NCI-H774 (cell line): ENCODE measurements at places on chromosomes 11 and 22.

DNA sequence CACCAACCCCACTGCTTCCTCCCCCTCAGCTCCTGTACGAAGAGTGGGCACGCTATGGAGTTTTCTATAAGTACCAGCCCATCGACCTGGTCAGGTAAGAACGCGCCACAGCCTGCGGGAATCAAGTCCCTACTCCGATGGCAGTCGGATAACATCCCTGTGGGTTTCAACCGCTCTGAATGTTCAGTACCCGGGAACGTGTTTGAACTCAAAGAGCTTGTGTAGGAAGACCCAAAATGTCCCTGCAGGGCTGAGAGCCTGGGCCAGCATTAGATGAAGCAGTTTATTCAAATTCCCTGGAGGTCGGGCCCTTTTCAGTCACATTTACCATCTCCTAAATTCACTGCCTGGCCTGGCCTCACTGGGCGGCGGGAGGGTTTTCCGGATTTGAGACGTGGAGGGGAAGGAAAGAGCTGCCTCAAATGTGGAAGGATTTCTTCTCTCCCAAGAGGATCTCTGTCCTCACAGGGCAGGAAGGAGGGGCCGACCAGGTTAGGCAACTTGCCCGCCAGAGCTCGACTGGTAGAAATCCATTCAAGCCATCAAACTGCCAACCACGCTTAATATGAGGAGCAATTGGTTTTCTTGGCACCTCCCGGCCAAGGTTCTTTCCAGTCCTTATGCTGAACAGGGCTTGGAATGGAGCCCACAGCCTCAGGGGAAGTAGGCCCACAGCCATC lies 46.3 kb downstream of the ANO1 start:
- no peak for DNase-seq

- no peak for DNase-seq
These were observed 1.6 kb downstream of the BRD1 start for GRCh38 chr22:49825944-49826602.

- DNase-seq, result no peak
These were observed 6.0 kb upstream of the SYT7 start for GRCh38 chr11:61586792-61587430.

- DNase-seq, result no peak
These were observed 13.2 kb downstream of the FZD4 start for GRCh38 chr11:86941871-86942599.

DNA sequence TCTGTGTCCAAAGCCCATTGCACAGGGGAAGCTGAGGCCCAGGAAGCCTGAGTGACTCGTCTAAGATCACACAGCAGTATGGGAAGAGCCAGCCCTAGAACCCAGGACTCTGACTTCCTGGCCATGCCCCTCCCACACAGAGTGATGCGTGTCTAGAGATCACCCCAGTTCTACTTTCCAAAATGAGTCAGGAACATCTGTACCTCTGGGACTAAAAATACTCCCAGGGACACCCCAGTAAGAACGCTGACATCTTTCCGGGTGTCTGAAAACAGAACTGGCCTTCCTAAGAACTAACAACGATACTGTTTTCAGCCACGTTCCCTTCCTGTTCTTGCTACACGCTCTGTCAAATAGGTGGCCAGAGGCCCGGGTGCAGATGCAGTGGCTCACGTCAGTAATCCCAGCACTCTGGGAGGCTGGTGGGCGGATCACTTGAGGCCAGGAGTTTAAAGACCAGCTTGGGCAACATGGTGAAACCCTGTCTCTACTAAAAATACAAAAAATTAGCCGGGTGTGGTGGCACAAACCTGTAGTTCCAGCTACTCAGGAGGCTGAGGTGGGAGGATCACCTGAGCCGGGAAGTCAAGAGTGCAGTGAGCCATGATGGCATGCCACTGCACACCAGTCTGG lies 21.7 kb upstream of the PDGFB start:
- no peak for DNase-seq

GRCh38 chr22:26798462-26799065 lies 141.2 kb downstream of the MIAT start:
- DNase-seq, result no peak

DNA sequence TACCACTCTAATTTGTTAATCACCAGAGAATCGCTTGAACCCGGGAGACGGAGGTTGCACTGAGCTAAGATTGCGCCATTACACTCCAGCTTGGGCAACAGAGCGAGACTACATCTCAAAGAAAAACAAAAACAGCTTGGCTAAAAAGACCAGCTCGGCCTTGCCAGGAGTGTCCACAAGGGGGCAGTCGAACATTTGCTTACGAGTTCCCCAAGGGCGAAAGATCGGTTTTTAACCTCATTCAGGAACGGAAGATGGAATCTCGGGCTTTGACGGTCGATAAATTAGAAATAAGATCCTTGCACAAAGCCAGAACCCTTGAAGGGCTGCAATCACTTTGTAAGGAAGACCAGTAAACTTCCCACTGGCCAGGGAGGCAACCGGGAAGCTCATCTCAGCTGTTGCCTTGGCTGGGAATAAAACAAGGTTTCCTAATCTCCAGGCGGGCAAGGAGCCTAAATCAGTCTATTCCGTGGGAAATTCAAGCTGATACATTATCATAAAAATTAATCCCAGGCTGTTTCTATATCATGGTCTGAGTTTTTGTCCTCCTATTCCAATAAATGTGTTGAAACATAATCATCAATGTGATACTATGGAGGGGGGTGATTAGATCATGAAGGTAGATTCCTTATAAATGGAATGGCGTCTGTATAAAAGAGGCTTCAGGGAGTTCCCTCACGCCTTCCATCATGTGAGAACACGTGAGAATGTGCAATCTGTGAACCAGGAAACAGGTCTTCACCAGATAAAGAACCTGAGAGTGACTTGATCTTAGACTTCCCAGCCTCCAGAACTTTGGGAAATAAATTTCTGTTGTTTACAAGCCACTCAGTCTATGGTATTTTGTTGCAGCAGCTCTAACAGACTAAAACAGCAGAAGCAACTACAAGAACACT lies 14.9 kb upstream of the SLC29A2 start:
- DNase-seq, result peak; percentile 84
